Fibroblast of skin of left quadriceps (primary cell): ENCODE measurements at places on chromosomes 11 and 22.

GRCh38 chr22:41273128-41273527 is 12.9 kb downstream of the RANGAP1 start:
- DNase-seq, result no peak

DNA sequence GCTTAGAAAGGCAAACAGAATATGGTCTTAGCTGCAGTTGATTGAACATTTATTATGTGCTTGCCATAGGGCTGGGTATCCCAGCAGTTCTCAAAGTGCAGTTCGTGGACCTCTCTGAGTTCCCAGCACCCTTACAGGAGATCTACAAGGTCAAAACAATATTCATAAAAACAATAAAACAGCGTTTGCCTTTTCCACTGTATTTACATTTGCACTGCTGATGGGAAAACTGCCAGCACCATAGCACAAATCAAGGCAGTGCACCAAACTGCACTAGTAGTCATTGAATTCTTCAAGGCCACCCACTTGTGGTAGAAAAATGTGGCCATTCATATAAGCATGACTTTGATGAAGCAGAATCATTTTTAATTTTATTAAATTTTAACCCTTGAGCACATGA is 128.1 kb downstream of the CCDC34 start:
- DNase-seq, result no peak

GRCh38 chr11:64976651-64977050 is 4.7 kb upstream of the MAJIN start:
- no peak for DNase-seq

DNA sequence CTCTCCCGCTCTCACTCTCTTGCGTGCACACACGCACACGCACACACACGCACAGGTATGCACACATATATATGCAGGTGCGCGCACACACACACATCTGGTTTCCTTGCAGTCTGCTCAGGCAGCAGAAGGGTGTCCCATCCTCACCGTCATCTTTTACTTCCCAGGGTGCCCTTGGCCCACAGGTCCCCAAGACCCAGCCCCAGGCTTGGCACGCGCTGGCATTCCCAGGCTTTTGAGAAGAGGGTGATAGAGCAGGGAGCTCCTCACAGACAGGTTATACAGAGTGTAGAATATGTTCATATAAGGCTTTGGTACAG is 52.0 kb upstream of the SPATA19 start:
- no peak for DNase-seq

DNA sequence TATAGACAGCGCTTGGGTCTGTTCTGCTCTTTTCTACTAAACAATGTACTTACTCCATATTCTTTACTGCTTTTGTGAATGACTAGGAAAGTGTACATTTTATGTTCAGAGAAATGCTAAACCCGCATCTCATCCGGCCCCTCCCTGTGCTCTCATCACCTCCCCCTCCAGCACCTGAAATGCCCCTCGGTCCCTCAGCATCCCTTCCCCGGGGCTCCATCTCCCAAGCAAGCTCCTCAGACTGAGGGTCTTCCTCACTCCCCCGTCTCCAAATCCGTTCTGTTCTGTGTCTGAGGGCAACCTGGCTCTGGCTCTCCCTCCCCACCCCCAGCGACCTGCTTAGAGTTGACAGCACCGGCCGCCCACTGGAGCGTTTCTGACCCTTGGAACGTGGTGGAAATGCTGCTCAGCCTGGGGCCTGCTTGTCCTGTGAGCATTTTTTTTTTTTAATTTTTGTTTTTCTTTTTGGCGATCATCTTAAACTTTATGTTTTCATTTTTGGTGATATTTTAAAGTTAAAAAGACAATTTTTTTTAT is 1.4 kb downstream of the SELENOO start:
- DNase-seq, result no peak

GRCh38 chr11:57360991-57361390 is 20.0 kb downstream of the PRG3 start:
- no peak for DNase-seq

- no peak for DNase-seq
Observed at GRCh38 chr11:47485107-47485506, 36.2 kb upstream of the RAPSN start.

DNA sequence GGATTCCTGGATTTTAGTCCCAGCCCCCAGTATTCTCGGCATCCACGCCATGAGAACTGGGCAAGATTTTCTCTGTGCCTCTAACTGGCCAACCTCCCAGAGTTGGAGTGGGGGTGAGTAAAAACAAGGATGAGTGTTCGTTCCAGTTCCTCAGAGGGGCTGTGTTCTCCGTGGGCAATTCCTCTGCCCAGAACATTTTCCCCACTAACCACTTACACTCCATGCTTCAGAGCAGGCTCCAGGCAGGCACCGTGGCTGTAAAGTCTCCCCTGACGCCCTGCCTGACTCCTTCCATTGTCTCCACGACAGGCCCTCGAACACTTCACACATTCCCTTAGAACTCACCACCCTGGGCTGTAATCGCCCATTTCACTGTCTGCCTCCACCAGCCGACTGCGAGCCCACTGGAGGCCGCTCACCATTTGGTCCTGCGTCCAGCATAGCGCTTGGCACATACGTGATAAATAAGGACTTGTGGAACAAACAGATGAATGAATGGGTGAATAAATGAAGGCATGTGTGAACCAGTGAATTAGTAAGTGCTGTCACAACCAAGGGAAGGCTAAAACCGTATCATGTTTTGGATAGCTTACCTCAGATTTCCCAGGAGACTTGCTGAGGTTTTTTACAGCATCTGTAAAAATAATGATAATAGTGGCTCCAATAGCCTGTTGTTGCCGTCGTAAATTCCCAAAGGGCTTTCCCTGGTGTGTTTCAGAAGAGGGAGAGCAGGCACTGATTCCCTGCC is 6.1 kb downstream of the APLNR start:
- DNase-seq, result no peak

DNA sequence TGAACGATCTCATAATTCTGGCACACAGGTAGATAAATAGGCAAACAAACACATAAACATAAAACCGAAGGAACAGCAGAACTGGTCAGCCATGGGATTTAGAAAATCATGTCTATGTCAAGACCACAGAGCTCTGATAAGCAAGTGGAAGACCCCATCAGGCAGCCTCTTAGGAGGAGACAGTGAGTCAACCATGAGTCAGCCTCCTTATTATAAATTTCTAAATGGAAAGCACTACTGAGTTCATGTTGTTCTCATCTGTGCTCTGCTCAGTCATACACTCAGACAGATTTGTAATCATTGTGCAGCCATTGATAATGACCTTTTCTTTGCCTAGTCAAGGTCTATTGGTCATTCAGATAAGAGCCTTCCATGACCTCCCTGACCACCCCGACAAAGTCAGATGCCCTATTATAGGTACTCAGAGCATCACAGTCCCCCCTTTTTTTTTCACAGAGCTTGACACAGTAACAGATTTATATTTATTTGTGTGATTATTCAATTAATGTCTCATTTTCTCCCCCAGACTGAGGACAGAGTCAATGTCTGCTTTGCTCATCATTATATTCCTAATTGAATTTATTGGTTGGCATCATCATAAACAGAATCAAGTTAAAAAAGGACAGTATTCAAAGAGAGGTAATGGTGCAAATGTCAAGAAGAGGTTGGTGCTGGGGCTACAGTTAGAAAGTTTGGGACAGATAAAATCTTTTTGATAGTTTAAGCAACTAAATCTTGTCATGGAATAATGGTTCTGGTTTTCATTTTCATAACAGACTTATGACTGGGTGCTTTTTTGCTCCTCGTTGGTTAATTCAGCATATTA is 579.7 kb upstream of the CCDC90B start:
- DNase-seq, result peak; percentile 4

- DNase-seq, result no peak
Observed at GRCh38 chr22:37930270-37930951, 23.0 kb downstream of the C22orf23 start.

- DNase-seq, result no peak
Observed at GRCh38 chr22:49965091-49966040, 4.8 kb downstream of the PIM3 start.

DNA sequence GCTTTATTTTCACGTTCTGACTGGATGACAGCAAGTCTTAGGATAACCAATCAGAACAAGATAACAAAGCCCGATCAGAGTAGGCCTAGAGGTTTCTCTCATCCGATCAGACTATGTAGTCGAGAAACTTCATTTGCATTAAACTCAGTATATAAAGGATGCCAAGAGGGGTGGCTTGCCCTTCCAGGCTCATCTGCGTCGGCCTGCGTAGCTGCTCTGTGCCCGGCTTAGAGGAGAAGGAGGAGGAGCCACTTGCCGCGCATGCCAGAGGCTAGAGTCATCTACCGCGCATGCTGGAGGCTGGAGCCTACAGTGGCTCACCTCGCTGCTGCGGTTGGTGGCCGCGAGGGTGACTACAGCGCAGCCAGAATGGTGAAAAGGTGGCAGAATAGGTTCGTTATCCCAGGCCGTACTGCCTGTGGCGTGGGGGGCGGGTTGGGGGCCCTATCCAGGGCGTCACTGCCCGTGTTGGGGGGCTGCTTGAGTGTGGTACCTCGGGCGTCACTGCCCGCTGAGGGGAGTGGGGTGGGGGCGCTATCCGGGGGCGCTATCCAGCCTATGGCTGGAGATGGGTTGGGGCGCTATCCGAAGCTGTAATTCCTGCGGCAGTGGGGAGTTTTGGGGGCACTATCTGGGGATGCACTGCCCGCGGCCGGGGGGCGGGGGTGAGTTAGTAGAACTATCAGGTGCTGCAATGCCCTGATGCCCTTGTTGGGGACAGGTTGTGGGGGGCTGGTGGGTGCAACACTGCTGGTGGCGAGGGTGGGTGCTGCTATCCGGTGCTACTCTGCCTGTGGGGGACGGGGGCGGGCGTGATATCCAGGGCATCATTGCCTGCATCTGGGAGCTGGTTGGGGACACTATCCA is at the start of gene RFPL2:
TSS of gene RFPL2 (minus strand) at position 218 of the 867 bp plus-strand sequence. CDS start 2,622 bp downstream, outside the sequence.
- no peak for DNase-seq

DNA sequence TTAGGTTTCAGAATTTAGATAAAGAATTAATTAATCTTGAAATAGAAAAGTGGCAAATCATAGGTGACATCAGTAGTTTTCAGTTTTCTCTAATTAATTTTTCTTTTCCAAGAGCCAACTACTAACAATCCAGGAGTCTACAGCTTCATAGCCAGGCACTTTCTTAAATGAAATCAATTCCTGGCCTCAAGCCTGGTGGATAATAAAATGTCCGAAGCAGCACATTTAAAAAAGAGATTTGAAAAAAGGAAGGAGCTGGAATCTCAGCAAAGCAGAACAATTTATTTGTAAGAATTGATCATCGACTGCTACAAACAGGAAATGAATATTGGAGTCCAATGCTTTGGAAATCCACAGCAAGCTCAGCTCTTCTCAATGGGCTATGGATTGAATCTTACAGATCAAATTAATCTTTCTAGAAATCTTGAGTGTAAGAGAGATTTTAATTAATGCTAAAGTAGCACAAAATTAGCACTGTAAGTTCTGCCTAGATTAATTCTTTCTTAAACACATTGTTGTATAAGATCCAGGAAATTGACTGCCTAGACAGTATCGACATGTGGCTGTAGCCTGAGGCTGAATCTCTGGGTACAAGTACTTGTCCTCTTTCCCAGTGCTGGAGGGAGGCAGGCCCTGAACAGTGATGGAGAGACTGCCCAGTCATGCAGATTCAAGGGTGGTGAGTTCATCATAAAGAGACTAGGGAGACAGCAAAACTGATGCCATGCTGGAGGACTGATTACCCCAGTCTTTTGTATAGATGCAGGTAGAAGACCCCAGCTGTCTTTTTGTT is 167.8 kb upstream of the POU2AF2 start:
- no peak for DNase-seq

- no peak for DNase-seq
Observed at GRCh38 chr11:35478471-35479091, 46.8 kb downstream of the PAMR1 start.

- DNase-seq, result no peak
Observed at GRCh38 chr22:30040499-30041260, 39.6 kb upstream of the HORMAD2 start.

- no peak for DNase-seq
Observed at GRCh38 chr11:124581817-124582216, 12.0 kb downstream of the OR8A1 start.

DNA sequence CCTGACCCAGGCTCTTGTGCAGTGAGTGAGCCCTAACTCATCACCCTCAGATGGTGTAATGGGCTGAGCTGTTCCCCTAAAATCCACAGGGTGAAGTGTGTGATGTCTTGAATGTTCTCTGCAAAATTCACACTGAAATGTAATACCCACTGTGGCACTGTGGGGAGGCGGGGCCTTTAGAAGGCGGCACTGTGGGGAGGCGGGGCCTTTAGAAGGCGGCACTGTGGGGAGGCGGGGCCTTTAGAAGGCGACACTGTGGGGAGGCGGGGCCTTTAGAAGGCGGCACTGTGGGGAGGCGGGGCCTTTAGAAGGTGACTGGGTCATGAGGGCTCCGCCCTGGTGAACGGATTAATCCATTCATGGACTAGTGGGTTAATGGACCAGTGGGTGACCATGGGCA is 33.0 kb downstream of the CHID1 start:
- DNase-seq, result no peak

DNA sequence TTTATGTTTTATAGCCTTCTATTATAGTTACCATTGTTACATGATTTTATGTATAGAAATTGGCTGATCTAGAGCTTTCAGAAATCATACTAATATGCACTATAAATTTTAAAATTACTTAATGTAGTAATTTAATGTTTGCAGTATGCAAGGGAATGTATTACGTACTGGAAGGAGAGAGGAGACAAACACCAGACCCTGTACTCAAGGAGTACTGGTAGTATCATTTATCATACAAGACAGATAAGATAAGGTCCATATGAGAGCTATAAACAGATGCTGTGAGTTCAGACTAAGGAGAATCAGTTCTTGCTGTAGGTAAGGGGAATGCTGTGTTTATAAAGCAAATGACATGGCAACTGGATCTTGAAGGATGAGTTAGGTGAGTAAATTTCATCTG is 765 bp downstream of the BCO2 start:
- DNase-seq, result no peak

- DNase-seq, result no peak
Observed at GRCh38 chr11:61587541-61587941, 6.7 kb upstream of the SYT7 start.

- DNase-seq, result no peak
Observed at GRCh38 chr11:128179512-128179911, 407.8 kb downstream of the ETS1 start.

DNA sequence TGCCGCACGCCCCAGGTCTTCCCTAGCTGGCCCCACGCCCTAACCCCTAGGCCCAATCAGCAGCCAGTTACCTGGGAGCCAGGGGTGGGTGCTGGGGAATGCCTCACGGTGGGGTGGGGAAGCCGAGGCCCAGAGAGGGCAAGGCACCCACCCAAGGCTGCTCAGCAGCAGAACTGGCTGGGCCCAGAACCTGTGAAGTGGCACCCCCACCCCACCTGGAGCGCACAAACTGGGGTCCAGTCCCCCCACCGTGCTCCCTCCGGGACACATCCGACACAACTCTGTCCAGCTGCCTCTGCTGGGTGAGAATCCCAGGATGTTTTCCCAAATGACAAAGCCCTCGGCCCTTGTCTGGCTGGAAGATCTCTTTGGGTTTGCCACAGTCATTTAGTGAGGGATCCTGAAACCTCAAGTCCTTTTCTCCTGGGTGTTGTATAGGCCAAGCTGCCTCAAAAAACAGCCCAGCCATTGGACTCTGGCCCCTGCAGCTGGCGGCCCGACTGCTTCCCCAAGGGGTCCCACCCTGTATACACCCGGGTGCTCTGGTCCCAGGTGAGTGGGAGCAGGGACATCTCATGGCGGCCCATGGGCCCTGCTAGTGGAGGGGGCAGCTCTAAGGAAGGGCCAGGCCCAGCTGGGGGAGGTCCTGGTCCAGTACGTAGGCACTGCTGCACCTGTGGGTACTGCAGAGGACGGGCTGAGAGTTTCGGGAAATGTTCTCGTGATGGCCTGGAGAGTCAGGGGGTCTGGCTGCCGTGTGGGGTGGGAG is 20.9 kb downstream of the TSSC4 start:
- no peak for DNase-seq

- no peak for DNase-seq
Observed at GRCh38 chr11:36427079-36427478, 83.0 kb downstream of the TRAF6 start.

- DNase-seq, result peak; percentile 93
Observed at GRCh38 chr11:76700177-76701100, 29.9 kb upstream of the LRRC32 start.
